Chondrocyte (in vitro differentiated cells): ENCODE measurements at places on chromosomes 5 and 9. TPM values are rescaled to one million over a fixed set of nuclear protein-coding genes. Genes with fewer than 3 reads are reported as not detected.

MOB3B gene
- total RNA-seq: 2.4 to 3.8 TPM (median 3.7 TPM) in 3 replicates

CARTPT gene
- not detected in 3 replicates for total RNA-seq

SPEF2 gene
- 3.1 to 5.1 TPM (median 3.8 TPM) in 3 replicates for total RNA-seq

DOCK8 gene
- total RNA-seq: 0.17 TPM in 1 of 3 replicates, not detected in the others

IFNB1 gene
- not detected in 3 replicates for total RNA-seq

CCDC187 gene
- total RNA-seq: not detected in 3 replicates

DDX4 gene
- total RNA-seq: not detected in 3 replicates

CMYA5 gene
- 0.36 to 0.60 TPM (median 0.58 TPM) in 3 replicates for total RNA-seq

NUTM2F gene
- total RNA-seq: 0.10 TPM in 1 of 3 replicates, not detected in the others
